T-helper 17 cell (primary cell): ENCODE measurements at places on chromosomes 5 and 9. TPM values are rescaled to one million over a fixed set of nuclear protein-coding genes. Genes with fewer than 3 reads are reported as not detected.

The CDKN2B-AS1 gene
- total RNA-seq, result 1.7 TPM

The ADGRV1 gene
- 0.44 TPM for total RNA-seq

The SPATA31E1 gene
- total RNA-seq, result not detected

The FBN2 gene
- 0.25 TPM for total RNA-seq

The LIX1 gene
- total RNA-seq, result not detected

The NIM1K gene
- 1.1 TPM for total RNA-seq

The GLRA1 gene
- not detected for total RNA-seq

The NR2F1-AS1 gene
- total RNA-seq, result not detected

The KIF4B gene
- total RNA-seq, result not detected
